Heart right ventricle (tissue), 16 donors: ENCODE measurements at places on chromosomes 6 and 20.

GRCh38 chr6:3152689-3153088 lies 4.7 kb downstream of the TUBB2A start:
- DNase-seq: no peak

DNA sequence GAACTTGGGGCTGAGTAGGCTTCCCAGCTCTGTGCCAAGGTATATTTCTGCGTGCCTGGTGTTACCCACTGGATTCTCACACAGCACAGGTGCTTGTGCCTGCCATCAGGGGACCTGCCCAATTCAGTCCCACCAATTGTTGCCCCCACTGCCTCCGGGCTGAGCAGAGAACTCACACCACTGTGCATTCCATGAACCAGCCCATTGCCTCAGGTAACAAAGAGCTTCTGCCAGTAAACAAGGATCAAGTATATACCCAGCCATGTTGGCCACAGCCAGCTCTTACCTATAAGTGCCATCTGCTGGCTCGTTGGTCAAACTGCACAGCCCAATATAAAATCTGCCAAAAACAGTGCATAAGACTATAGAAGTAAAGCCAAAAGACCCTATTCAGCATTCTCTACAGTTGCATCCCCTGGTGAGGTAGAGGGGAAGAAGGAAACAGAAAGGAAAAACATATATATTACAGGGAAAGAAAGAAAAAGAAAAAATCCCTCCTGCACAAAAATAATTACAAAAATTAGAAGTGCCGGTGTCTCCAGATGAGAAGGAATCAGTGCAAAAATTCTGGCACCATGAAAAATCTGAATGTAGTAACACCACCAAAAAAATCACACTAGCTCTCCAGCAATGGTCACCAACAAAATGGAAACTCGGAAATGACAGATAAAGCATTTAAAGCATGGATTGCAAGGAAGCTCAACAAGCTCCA lies 241.4 kb downstream of the IBTK start:
- no peak for DNase-seq

- no peak for DNase-seq
Measured at GRCh38 chr6:72665599-72665998, 43.7 kb downstream of the KCNQ5 start.

GRCh38 chr6:139364302-139364981 lies 10.0 kb downstream of the CITED2 start:
- DNase-seq: no peak

- DNase-seq: no peak
Measured at GRCh38 chr6:16305246-16305725, 66.9 kb downstream of the GMPR start.

GRCh38 chr20:43029176-43029575 lies 160.5 kb downstream of the PTPRT start:
- DNase-seq: no peak

- DNase-seq: no peak
Measured at GRCh38 chr6:91464201-91464600, 877.3 kb upstream of the MAP3K7 start.

- no peak for DNase-seq
Measured at GRCh38 chr6:143279385-143279784, 171.1 kb downstream of the ADAT2 start.

- DNase-seq: no peak
Measured at GRCh38 chr6:158131926-158132325, 36.1 kb downstream of the SERAC1 start.
